ENCODE measurements at places on chromosomes 2 and 18.

GRCh38 chr2:157259386-157259785 is 1.9 kb downstream of the GALNT5 start:
- DNase-seq: no peak

DNA sequence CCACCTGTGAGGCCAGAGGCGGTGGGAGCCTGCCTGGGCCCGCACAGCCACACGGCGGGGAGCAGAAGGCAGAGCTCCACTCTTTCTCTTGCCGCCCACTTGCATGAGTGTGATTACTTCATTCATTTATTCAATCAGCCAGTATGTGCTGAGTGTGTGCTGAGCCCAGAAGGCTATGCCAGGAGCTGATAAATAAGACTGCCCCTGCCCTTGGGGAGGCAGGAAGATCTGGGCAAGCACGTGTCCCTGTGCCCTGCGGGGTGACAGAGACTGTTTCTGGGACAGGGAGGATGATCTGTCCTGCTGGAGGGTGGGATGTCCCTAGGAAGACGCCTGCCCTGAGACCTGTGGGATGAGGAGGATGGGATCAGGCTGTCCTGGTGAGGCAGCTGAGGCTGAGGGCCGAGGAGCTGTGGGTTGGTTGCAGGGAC is 250.8 kb downstream of the DYSF start:
- no peak for DNase-seq

DNA sequence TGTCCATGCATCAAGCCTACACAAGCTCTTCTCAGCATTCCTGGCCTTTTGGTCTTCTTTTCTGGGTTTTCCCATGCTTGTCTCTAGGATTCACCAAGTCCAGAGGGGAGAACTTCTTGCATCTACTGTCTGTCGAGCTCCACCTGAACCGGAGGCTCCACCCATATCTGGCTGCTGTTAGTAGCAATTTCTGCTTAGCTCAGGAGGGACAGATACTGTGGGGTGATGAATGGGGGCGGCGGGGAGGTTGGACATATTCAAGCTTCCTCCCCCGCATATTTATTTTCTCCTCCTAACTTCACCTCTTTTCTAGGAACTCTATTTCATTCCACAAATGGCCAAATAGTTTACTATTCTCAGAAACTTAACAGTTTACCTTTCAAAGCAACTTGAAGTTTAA is 163.5 kb downstream of the PTH2R start:
- no peak for DNase-seq

GRCh38 chr18:23257686-23258565 is 122.6 kb downstream of the CABLES1 start:
- no peak for DNase-seq

- no peak for DNase-seq
Measured at GRCh38 chr2:1947316-1947715, 203.0 kb upstream of the PXDN start.

DNA sequence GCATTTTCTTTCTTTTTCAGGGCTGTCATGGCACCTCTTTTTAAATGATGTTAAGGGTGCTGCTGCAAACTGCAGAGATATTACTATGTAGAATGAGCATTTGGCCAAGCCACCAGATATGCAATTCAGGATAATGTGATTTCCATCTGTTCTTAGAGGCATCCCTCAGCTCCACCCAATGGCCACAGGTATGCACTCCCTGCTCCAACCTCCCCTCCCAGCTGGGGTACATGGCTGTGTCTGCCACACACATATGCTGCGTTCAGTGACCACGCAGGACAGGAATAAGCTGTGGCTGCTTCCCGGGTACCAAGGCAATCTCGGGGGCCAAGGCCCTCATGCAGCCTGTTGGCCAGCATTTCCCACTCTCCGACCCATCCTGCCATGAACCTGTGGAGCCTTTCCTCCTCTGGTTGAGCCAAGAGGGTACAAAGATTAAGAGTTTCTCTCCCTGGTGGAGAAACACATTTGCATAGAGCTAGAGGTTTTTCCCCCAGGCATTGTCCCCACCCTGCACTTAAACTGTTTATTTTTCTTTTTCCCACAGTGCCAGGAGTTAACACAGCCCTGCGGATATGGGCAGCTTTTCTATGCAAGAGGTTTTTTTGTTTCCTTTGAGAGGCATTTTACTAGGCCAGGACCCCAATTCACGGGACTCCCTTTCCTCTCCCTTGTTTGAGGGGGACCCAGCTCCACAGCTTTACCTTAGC is 147.0 kb downstream of the GCA start:
- no peak for DNase-seq

GRCh38 chr2:226531061-226531810 is 268.4 kb downstream of the IRS1 start:
- DNase-seq: no peak

- DNase-seq: no peak
Measured at GRCh38 chr2:187206071-187206470, 242.0 kb downstream of the CALCRL start.

DNA sequence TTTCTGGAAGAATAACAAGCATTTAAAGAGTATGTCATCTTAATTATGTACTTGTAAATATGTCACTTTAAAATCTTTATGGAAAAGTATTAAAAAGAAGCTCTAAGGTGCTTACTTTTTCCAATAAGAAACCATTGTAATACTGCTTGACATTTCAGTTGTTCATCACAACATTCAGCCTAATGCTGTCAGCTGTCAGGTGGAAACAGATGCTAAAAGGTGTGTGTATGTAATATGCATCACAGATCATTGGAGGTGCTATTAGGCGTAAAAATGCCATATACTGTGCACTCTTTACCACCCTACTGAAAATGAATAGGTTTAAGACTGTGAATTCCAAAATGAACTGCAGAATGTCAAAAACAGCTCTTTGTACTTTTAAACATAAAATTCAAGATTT is 40.3 kb downstream of the METTL8 start:
- DNase-seq: no peak

- DNase-seq: no peak
Measured at GRCh38 chr18:40882468-40882867, 1072.6 kb upstream of the PIK3C3 start.

- DNase-seq: no peak
Measured at GRCh38 chr2:64220265-64220664, 76.0 kb upstream of the PELI1 start.

DNA sequence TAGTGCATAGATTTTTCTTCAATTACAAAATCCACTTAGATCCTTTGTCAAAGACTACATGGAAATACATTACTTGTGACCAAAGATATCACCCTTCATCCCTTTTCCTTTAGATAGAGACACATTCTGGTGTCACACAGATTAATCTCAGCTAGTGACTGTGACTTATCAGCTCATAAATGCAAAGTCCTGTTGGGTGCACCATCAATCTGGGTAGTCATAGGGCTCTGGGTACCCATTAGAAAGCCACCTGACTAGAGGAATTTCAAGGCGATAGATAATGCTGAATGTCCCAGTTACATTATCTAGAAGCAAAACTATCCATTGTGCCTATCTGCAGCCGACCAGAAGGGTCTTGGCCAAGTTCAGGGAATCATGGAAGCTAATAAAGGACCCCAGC is 2.6 kb upstream of the APOB start:
- no peak for DNase-seq

- no peak for DNase-seq
Measured at GRCh38 chr2:214127170-214127569, 283.7 kb upstream of the VWC2L start.

- no peak for DNase-seq
Measured at GRCh38 chr18:8657873-8658470, 47.4 kb upstream of the MTCL1 start.

DNA sequence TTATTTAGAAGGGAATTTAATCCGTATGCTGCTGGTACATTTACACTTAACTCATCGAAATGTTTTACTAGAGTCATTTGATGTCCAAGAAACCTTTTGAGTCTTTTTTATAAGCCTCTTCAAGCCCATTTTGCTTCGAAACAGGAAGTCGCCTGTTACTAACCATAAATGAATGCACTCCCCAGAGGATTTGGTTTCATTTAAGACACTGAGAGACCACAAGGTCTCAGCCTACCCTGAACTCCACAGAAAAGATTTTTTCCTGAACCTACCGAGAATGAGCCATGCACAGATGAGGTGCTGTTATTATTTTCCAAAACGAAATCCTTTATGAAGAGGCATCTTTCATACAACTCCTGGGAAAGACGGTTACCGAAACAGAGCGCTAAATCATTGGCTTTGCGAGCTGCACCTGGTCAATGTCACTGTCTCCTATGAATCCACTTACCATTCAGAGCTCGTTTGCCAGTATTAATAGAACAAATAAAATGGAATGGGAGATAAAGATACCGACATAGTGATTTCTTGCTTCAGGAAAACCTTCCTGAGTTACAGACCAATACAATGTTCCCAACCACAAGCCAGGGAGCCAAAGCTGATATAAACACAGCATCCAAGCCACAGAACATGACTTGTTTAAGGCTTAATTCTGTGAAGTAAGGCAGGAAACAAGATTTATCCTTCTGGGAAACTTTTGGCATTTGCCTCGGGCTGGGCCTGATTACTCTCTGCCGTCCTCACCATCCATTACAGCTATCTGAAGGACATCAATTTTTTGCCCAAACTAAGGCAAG is 382.1 kb downstream of the OSR1 start:
- DNase-seq: no peak
